NCI-H2227 treated with DMSO at 0.1 percent for 48 hours (cell line): ENCODE measurements at places on chromosomes 16 and 17.

DNA sequence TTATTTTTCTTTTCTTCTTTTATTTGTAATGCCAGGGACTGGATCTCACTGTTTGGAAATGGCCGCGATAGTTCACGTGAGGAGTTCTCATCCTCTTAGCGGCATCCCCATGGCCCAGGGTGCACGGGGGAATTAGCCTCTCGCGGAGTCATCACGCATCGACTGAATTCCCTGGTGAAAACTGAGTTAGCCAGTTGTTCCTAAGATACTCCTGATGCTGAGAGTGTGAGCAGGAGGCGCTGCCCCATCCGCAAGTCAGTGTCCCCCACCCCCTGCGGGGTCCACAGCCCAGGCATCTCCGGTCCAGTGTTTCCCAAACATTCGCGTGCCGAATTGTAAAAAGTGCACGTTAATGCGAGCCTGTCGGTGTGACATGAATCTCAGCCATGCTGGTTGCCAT is 277.2 kb downstream of the CPPED1 start:
- no peak for DNase-seq

- DNase-seq, result no peak
These were observed 10.6 kb upstream of the CD300A start for GRCh38 chr17:74455821-74456220.

DNA sequence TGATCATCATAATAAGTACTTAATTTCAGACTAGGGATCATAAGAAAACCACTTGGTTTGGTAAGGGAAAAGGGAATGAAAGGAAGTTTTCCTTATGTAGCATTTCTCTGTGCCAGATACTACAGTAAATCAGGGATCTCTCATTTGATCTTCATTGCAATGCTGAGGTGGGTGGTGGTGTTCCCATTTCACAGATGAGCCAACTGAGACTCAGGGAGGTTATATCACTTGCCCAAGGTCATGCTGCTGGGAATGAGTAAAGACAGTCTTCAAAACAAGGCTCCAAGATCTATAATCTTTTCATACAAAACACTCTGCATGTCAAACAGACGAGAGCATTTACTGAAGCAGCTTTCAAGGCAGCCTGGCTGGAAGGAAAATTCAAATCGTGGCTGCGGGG is 124.6 kb downstream of the GP2 start:
- no peak for DNase-seq

DNA sequence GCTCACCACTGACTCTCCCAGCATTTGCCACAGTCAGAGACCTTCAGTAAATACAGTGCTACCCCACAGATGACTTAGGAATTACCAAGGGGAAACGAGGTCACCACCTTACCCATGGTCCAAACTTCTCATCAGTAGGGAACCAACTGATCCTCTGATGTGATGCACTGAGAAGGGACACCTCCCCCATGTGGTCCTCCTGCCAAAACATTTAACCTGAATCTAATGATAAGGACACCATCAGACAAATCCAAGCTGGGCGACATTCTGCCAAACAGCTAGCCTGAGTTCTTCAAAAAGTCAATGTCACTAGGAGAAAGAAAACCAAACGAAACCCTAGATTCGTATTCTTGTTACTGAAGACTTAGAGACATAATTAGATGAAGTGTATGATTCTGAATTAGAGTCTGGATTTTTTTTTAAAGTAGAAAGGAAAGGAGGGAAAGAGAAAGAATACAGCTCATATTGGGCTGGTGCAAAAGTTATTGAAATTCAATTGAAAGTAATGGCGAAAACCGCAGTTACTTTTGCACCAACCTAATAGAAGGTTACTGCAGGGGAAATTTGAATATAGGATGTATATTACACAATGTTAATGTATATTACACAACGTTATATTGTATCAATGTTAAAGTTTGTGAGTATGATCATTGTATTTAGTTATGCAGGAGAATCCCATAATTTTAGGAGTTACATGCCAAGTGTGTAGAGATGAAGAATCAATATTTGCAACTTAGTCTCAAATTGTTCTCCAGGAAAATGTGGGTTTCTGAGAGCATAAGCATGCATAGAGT is 2.3 kb upstream of the CSNK2A2 start:
- DNase-seq, result no peak

GRCh38 chr16:5002699-5003143 is 31.0 kb downstream of the NAGPA start:
- DNase-seq, result peak; percentile 48

GRCh38 chr16:85250609-85251223 is 138.4 kb upstream of the CIBAR2 start:
- no peak for DNase-seq

GRCh38 chr17:77473615-77474226 is 333.0 kb downstream of the SEC14L1 start:
- DNase-seq, result no peak

DNA sequence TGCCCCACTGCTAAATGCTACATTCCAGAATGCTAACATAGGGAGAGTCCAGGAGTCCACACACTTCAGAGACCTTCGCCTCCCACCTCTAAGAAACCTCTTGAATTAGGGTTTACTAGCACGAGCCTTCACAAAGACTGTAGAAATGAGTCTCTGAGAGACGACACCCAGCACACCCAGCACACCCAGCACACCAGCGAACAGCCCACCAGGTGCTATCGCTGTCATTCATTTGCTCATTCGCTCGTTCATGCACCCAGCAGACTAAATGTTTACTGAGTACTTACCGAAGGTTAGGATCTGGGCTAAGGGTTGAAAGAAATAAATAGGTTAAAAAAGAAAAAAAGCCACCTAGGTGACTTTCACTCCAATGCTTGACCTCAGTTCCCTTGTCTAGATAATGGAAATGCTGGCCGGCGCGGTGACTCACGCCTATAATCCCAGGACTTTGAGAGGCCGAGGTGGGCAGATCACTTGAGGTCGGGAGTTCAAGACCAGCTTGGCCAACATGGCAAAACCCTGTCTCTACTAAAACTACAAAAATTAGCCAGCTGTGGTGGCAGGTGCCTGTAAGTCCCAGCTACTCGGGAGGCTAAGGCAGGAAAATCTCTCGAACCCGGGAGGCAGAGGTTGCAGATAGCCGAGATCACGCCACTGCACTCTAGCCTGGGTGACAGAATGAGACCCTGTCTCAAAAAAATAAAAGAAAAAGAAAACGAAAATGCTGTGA is 100.8 kb downstream of the ADCY9 start:
- no peak for DNase-seq

GRCh38 chr17:40333781-40334448 is 24.9 kb downstream of the RARA start:
- DNase-seq, result no peak

- DNase-seq, result no peak
These were observed 18.8 kb downstream of the PRSS27 start for GRCh38 chr16:2701272-2701671.

- no peak for DNase-seq
These were observed 64.2 kb upstream of the ATF7IP2 start for GRCh38 chr16:10321407-10322387.

- DNase-seq, result no peak
These were observed 29.7 kb downstream of the CMC2 start for GRCh38 chr16:80976946-80977345.

GRCh38 chr16:58499615-58500351 is at the start of gene NDRG4:
NDRG4 (plus strand) TSS chr16:58500143; CDS start chr16:58500249, 106 bp downstream.
- peak; percentile 87 for DNase-seq
